ENCODE measurements at places on chromosomes 2 and 18.
A peak's percentile ranks its signal among the peaks of the same experiment; 100 is the strongest.

GRCh38 chr18:77635451-77635850 is 385.8 kb downstream of the GALR1 start:
- DNase-seq = no peak

- no peak for DNase-seq
Measured at GRCh38 chr2:224994242-224994823, 47.9 kb downstream of the DOCK10 start.

- DNase-seq = no peak
Measured at GRCh38 chr2:36409335-36409734, 53.8 kb downstream of the CRIM1 start.

GRCh38 chr2:848099-848498 is 102.5 kb upstream of the SNTG2 start:
- DNase-seq = no peak

GRCh38 chr18:10051877-10052631 is 138.2 kb downstream of the VAPA start:
- no peak for DNase-seq

DNA sequence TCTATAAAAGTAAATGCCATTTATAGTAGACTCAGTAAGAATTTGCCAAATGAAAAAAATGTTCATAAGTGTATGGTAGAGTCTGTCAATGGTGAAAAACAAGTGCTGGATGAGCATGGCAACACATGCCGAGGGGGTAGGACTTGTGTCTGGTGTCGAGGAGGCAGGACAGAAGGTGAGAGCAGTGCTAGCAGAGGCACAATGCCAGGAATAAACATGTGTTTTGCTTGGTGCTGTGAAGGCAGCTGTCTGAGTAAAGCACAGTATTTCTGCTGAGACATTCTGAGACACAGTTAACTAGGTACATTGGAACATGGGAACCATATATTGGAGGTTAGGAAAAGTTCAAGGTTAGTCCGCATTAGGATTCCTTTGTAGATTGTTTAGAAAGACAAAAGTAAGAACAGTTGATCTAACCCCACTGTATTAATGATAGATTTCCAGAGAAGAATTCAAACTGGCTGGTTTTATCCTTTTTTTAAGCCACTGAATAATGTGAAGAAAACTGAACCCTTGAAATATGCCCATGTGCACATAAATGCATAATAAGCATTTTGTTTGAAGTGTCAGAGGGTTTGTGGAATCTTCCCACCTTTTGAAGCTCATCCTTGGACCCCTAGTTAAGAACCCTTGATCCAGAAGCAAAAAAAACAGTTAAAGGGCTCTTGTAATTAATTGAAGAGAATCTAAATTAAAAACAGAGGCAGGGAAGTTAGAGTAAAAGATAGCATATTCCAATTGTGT is 7.1 kb downstream of the RBM45 start:
- DNase-seq = no peak

GRCh38 chr2:70888366-70888922 is 47.3 kb upstream of the ATP6V1B1 start:
- DNase-seq = no peak

- DNase-seq = no peak
Measured at GRCh38 chr18:49837889-49838288, 24.6 kb upstream of the ACAA2 start.

GRCh38 chr2:241009601-241010530 is 11.4 kb downstream of the SNED1 start:
- no peak for DNase-seq

- no peak for DNase-seq
Measured at GRCh38 chr2:44943031-44943692, 1.7 kb downstream of the SIX3 start.

DNA sequence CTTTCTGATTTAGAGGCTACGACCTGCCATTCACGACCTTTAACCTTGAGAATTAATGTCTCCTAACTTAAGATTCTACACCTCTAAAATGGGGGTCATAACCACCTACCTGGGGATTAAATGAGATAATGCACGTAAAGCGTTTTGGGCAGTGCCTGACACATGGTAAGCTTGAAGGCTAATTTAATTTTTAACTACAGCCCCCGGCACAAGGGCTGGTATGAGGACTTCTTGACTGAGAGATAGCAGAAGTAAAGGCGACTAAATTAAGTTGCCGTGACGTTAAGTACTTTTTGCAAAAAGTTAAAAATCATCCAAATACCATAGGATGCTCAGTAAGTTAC is 549 bp downstream of the MRPL35 start:
- no peak for DNase-seq

DNA sequence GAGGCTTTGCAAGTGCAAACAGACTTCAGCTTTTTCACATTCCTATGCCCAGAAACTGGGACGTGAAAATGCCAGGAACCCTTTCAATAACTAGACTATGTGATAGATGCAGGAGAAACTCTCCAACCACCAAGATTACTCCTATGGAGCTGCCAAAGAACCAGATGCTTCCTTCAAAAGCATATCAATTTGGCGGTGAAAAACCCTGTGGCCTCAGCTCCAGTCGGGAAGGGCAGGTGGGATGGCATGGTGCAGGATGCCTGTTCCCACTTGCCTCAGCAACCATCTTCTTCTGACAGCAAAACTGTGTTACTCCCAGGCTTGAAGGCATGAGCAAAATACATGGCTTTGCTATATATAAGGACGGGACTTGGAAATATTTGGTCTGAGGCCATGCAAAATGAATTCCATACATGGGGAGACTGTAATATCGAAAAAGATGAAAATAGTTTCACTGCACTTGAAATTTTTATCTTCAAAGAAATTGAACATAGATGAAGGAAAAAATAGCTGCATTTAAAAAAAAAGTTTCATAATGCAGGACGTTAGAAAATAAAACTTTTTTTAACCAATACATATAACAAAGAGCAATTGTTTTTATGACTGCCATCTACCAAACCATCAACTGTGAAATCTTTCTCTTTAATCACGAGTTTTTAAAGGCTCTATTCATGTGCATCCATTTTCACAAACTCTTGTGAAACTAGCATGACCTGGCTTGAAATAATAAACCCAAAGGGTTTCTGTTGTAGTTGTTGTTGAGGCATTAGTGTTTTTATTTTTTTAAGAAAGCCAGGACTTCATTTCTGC is 99.1 kb downstream of the AFF3 start:
- no peak for DNase-seq

DNA sequence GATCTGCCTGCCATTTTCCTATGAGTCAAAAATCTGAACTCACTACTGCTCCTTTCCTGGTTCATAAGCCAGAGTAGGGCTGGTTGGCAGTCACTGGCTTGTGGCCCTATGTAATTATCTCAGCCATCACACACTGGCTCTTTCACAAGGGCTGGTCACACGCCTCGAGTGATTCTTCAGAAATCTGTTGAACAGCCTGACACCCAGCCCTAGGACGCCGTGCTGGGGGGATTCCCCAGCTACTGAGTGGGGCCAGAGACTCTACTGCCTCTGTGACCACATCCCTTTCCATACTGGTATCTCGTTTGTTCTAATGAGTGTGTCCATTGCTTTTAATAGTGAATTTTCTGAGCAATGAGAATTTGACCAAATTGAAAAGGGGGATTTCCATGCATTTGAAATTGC is 45.8 kb upstream of the RBM44 start:
- DNase-seq = no peak

- DNase-seq = no peak
Measured at GRCh38 chr2:232897598-232898408, 27.7 kb downstream of the SNORC start.

DNA sequence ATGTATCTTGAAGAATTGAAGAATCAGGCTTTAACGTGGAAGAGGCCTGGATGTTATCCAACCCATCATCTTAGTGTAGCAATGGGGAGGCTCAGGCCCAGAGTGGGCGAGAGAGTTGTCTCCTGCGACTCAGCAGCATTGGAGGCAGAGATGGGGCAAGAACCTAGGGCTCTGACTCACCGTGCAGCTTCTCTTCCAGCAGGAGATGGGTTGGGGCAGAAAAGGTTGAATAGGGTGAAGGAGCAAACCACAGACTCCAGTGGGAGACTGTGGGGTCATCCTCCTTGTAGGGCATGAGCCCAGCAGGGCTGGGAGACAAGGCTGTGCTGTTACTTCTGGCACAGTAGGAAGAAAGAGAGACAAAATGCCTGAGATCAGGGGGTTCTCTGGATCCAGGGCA is 1.4 kb downstream of the IL36RN start:
- no peak for DNase-seq

DNA sequence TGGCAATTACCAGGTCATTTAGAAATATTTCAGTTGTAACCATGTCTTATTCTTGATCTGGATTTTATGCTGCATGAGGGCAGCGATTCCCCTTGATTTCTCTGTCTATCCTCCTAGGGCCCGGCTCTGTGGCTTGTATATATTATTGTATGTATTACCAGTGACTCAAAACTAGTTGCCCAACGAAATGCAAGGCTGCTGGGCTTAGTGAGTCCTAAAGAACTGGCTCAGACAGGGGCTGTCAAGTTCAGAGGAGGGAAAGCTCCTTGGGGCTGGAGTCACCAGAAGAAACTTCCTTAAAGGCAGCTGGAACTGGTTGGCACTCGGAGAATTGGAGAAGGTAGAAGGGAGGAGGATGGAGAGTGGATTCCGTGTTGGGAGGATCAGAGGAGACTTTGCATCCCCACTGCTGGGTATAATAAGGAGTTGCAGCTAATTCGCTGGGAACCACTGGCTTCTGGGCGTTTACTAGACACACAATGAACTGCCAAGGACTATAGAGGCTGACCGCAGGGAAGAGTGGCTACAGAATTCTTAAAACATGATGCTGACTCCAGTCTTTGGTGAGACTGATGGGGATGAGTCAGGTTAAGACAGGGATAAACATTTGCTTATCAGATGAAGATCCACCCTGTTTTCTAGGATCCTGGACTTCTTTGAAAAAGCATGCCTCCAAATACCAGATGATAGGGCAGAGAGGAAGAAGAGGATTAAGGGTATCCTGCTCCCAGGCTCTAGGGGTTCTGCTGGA is 104.3 kb downstream of the PRKCE start:
- DNase-seq = no peak

GRCh38 chr2:174607989-174608865 is 10.6 kb upstream of the WIPF1 start:
- no peak for DNase-seq

- DNase-seq = no peak
Measured at GRCh38 chr2:77867146-77867545, 345.0 kb upstream of the LRRTM4 start.

GRCh38 chr2:56537756-56538155 is 354.0 kb downstream of the CCDC85A start:
- no peak for DNase-seq

DNA sequence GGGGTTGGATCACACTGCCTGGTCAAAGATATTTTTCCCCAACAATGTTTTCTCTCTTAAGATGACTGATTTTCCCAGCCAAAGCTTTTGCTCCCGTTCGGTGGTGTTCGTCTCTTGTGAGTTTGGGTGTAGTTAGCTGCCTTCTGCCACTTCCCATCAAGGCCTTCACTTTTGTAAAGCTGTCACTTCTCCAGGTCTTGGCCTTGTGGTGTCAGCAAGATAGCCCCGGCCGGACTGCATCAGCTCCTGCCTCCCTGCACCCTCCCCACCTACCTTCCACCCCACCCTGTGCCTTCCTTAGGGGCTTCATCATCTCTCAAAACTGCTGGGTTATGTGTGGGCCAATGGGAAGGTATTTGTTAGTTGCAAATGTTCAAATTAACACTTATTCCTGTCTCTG is 228.9 kb downstream of the BCL11A start:
- DNase-seq = no peak

- DNase-seq = peak; percentile 97
Measured at GRCh38 chr2:9287400-9288045, 80.9 kb downstream of the ASAP2 start.

DNA sequence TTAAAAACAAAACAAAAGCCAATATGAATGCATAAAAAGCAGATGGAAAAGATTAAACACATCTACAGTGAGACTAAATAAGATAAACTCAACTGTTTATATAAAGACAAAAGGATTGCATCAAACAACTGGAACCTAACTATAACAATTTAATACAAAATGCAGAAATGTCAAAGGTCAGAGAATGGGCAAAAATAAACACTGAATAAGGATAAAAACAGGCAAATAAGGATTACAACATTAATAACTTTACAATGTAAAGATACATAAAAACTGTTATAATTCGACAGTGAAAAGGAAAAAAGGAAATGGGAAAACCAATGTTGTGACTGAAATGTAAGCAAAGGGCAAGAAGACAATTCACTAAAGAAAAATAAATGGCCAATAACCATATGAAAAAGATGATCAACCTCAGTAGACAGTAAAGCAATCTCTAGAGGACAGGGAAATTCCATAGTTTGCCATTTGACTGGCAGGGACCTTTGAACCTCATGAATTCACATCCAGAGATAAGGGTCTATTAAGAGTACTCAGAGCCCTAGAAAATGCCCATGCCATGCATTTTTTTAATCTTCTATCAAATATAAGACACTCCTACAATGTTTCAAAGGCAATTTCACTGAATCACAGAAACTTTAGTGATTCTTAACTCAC is 83.7 kb downstream of the TMEM131 start:
- DNase-seq = no peak

GRCh38 chr18:59846814-59847490 is 52.8 kb upstream of the PMAIP1 start:
- peak; percentile 42 for DNase-seq

DNA sequence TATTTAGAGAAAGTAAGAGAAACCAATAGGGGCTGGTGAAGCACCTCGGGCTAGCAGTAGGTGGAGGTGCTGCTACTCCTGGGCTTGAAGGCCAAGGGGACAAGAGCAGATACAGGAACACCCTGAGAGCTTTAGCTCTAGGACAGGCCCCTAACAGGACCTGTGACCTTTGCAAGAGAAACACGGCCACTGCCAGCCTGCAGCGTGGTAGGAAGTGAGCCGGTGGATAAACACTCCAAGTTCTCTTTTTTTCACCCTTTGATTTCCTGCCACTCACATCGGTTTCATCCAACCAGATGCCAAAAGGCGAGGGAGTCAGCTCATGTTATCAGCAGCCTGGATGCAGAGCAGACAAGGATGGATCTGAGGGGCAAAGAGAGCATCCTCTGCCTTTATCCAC is 66.8 kb upstream of the SPRED2 start:
- DNase-seq = no peak

- DNase-seq = peak; percentile 25
Measured at GRCh38 chr2:71299507-71299906, 32.1 kb upstream of the ZNF638 start.

- no peak for DNase-seq
Measured at GRCh38 chr2:232963913-232964312, 49.1 kb downstream of the NGEF start.

GRCh38 chr2:3594493-3595281 is at the start of gene COLEC11:
Gene COLEC11, plus strand, starts transcription at chr2:3595112. Its CDS starts 9,229 bp downstream, at chr2:3604341.
- DNase-seq = no peak

DNA sequence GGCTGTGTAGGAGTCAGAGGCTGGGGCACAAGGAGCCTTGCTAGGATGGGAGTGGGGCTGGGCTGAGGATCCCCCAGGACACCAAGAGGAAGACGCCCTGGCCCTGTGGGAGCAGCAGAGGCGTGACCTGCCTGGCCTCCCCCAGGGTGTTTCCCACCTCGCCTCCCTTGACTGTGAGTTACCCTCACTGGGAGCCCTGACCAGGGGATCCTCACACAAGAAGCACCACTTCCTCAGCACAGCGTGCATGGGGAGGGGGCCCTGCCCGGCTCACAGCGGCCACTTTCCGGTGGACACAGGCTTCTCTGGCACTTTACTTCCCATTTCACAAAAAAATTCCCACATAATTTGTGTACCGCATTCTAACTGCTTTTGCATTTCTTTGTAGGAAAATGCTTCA is 187.7 kb downstream of the EIPR1 start:
- DNase-seq = no peak

GRCh38 chr2:219947575-219947974 is 320.1 kb downstream of the SLC4A3 start:
- DNase-seq = no peak

GRCh38 chr2:108304975-108305374 is 16.3 kb downstream of the SULT1C2 start:
- no peak for DNase-seq
